ENCODE measurements at places on chromosomes 1 and 21. TPM values are rescaled to one million over a fixed set of nuclear protein-coding genes. Genes with fewer than 3 reads are reported as not detected.

The C2CD4D gene
- 0.10 TPM for polyA plus RNA-seq

DNA sequence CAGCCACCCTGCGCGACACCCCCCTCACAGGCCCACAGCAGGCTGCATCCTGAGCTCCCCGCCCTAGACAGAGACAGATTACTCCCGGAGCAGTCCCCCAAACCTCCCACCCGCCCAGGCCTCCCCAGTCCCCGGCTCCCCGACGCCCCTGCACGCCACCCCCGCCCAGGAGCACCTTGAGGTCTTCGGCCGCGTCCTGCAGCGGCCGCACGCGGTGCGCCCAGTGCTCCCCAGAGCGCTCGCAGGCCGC is 731 bp downstream of the TRIM11 start:
- DNase-seq = no peak

DNA sequence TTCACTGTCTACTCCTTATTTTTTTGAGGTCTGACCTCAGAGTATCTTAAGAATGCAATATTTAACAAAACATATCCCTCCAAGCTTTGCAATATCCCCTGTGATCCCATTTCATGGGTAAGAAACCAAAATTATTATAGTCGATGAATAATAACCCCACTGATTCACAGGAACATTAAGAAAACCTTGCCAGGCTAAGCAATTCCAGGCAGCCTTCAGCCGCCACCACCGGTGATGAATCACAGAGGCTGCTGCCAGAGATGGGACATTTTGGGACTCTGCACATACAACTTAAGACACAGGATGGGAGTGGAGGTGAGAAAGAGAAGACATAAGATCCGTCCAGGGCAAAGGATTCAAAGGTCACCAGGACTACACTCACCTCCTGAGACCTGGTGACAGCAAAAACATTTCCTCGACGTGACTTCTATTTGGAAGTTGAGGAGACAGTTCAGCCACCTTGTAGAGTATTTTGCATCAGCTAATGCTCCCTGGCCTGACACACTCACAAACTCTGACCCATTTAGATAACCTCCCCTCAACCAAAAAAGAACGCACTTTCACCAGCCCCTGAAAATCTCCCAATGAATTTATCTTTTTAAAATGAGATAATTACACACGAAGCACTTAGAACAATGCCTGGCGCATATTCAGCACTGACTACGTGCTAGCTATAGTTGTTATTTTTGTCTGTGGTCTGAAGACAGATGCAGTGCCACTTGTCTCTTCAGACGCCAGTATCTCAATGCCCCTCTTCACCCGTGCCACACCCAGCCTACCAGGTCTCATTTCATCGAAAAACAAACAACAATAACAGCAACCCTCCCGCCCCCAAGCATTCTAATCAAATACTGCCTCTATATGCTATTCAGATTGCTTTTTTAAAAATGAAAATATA is 17.8 kb upstream of the OVAAL start:
- DNase-seq = no peak

DNA sequence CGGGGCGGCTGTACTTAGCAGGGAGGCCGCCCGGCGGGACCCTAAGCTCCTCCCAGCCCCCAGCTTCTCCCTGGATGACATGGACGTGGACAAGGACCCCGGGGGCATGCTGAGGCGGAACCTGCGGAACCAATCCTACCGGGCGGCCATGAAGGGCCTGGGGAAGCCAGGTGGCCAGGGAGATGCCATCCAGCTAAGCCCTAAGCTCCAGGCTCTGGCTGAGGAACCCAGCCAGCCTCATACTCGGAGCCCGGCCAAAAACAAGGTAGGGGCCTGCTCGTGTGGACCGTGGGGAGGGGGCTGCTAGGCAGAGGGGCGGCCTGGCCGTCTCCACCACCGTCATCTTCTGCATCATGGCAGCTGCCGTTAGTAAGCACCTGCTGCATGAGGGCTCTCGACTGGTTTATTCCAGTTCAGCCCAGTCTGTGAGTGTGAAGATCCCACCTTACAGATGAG is 9.0 kb downstream of the ARHGEF16 start:
- no peak for DNase-seq
